ENCODE measurements at places on chromosomes 2 and 18.

- DNase-seq = no peak
These were observed 145.0 kb downstream of the TMX3 start for GRCh38 chr18:68569936-68570335.

GRCh38 chr2:3223080-3223923 lies 154.3 kb downstream of the EIPR1 start:
- DNase-seq = no peak

DNA sequence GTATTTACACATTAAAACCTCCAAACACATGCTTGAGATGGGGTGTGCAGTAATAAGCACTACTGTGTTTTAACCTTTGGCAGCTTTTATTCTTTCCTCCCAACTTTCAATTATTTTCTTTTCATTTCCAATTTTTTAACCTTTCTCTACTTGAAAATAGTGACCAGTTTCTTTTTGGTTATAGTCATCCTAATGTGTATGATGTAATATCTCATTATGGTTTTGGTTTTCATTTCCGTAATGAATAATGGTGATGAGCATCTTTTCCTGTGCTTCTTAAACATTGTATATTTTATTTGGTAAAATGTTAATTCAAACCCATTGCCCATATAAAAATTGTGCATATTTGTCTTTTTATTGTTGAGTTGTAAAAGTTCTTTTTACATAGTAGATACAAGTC lies 103.5 kb downstream of the BMPR2 start:
- DNase-seq = no peak

DNA sequence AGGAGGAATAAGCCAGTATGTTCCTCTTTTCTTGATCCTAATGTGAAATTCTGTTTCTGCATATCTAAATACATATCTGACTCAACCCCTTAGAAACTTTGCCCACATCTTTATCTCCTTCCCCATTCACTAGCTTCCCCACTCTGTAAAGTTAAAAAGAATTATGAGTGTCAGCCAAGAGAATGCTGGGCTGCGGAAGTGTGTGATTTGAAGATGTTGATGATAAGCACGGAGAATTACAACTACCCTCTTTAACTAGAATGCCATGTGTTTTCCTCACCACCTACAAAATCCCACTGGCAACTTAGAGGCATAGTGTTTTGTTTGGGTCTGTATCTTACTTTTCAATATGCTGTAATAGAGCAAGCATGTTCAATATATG lies 490.4 kb upstream of the FANCL start:
- no peak for DNase-seq

GRCh38 chr2:11343368-11343649 lies 1.1 kb downstream of the ROCK2 start:
- no peak for DNase-seq

GRCh38 chr18:34749721-34750120 lies 39.6 kb downstream of the DTNA start:
- no peak for DNase-seq

GRCh38 chr2:54658564-54659071 lies 64.8 kb upstream of the EML6 start:
- no peak for DNase-seq

DNA sequence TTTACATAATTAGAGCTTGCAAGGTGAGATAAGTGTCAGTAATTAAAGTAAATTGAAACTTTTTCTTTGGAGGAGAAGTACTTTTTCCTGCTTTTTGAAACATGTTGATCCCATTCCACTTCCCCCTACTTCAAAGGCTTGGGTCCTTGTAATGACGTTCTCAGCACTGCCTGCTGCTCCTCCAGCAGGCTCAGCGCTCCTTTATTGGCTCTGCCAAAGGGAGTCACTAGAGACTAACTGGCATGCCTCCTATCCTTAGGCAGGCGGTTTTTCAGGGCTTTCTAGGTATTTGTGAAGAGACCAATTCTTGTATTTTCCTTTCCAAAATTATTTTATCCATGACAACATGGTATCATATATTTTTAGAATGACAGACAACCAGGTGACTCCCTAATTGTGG lies 43.9 kb upstream of the ACADL start:
- DNase-seq = no peak

GRCh38 chr2:59177748-59178147 lies 936.6 kb upstream of the FANCL start:
- no peak for DNase-seq

- no peak for DNase-seq
These were observed 254.8 kb upstream of the DSEL start for GRCh38 chr18:67771271-67771670.

- DNase-seq = no peak
These were observed 153.8 kb downstream of the PIEZO2 start for GRCh38 chr18:10995550-10995949.

DNA sequence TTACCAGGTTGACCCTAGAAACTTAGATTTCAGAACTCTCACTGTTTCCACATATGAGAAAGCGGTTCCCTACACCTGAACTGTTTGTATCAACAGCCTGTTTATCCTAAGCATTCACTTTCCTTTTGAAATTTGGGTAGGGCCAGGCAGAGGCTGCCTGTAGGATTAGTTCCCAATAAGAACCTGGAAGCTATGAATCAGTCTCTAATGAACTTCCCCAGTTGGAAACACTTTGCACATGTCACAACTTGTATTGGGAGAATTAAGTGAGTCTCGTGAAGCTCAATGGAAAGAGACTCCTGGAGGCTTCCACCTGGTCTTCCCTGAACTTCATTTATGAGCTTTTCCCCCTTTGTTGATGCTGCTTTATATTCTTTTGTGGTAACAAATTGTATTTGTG lies 486.6 kb upstream of the HS6ST1 start:
- DNase-seq = no peak

GRCh38 chr2:99507937-99508818 lies 18.4 kb upstream of the REV1 start:
- no peak for DNase-seq

DNA sequence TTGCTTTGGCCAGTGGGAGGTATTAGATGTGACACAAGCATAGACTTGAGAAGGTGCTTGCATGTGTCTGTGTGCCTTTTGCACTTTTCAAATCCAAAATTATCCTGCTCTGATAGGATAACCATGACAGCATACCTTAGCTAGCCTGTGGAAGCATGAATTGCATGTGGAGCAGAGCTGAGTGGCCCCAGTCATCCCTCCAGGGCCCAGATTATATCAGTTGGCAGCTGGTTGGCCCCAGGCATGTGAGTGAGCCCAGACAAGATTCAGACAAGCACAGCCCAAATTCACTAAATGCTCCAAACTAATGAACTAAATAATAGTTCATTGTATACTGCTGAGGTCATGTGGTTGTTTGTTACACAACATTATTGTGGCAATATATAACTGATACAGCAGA lies 18.8 kb downstream of the TACR1 start:
- no peak for DNase-seq

DNA sequence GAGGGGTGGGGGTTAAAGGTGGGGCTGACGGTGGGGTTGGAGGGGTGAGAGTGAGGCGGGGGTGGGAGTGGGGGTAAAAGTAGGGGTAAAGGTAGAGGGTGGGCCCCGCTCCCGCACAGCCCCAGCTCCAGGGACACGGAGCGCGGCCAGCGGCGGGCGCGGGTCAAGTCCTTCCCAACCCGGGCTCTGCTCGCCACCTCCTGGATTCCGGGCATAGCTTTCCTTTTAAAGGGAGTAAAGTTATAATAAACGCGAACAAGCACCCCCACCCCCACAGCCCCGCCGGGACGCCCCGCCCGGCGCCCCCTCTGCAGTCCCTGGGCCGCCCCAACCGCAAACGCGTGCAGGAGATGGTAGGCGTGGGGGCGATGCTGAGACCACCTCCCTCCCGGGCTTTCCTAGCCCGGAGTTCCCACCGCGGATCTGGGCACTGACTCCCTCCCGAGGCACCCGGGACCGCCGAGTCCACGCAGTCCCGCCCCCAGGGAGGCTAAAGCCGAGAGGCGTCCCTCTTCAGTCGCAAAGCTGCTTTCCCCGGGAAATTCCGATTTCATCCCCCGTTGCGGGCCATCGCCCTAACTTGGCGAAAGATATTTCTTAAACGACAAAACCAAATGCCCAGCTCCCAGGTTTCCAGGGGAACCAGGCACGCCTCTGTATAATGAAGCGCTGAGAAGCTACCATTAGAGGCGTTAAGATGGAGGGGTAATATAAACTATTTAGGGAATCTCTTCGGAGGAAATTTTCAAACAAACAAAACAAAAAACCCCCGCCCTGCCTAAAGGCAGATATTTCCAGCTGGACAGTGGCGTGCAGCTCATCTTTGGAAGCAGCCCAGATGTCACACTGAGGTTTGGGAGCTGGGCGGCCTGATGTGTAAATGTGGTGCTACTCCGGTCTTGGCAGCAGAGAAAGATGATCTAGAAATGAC lies at the start of gene LIMS2:
TSS of gene LIMS2 (minus strand) at position 200 of the 931 bp plus-strand sequence. CDS start 506 bp downstream, outside the sequence.
- DNase-seq = no peak

DNA sequence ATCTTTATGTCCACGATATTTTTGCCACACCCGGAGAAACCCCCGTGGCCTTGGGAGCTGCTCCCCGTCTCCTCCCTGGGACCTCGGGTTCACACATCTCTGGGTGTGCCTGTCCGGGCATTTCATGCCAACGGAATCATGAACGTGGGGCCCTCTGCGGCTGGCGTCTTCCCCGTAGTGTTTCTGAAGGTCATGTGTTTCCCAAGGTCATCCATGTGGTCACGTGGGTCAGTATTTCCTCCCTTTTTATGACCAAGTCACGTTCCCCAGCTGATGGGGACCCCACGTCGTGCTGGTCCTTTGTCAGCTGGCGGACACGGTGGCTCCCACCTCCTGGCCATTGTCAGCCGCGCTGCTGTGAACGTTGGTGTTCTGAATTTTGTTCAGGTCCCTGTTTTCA lies 135.7 kb downstream of the NFATC1 start:
- DNase-seq = peak; percentile 38

DNA sequence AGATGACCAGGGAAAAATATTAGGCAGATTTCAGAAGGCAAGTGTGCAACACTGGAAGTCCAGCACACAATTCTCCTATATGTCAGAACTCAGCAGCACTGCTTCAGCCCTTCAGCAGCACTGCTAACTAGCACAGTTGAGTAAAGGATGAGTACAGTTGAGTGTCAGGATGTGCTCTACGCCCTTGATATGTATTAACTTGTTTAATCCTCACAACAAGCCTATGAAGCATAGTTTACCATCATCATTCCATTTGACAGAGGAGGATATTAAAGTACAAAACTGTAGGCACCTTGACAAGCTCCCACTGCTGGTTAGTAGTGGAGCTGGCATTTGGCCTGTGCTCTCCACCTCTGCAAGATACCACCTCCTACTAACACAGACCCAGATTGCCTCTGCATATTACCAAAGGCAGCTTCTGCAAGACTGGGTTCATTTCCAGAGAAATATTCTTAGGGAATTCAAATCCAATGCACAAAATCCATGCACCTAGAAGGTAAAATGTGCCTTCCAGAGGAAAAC lies 230.8 kb downstream of the ANAPC1 start:
- no peak for DNase-seq

- no peak for DNase-seq
These were observed 1111.1 kb upstream of the KLHL29 start for GRCh38 chr2:22273853-22274252.

GRCh38 chr2:24237313-24237712 lies 62.5 kb downstream of the FAM228A start:
- DNase-seq = no peak

- DNase-seq = no peak
These were observed 15.4 kb upstream of the DYNC1I2 start for GRCh38 chr2:171671867-171672266.

- no peak for DNase-seq
These were observed 332.8 kb upstream of the MAP2 start for GRCh38 chr2:209091056-209091455.

GRCh38 chr2:232872826-232873225 lies 2.8 kb downstream of the SNORC start:
- no peak for DNase-seq

DNA sequence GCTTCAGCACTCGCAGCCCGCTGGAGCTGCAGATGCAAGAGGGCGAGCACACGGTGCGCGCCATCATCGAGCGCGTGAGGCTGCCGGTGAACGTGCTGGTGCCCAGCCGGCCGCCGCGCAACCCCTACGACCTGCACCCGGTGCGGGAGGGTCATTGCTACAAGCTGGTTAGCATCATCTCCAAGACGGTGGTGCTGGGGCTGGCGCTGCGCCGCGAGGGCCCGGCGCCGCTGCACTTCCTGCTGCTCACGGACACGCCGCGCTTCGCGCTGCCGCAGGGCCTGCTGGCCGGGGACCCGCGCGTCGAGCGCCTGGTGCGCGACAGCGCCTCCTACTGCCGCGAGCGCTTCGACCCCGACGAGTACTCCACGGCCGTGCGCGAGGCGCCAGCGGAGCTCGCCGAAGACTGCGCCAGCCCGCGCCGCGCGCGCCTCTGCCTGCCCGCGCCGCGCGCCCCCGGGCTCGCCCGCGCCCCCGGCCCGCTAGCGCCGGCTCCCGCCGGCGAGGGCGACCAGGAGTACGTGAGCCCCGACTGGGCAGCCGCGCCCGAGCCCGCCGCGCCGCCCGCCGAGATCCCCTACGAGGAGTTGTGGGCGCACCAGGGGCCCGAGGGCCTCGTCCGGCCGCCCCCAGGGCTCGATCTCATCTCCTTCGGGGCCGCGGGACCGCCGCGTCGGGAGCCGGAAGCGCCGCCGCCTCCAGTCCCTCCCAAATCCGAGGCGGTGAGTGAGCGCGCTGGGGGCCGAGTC lies 11.8 kb downstream of the GAREM2 start:
- no peak for DNase-seq

- DNase-seq = no peak
These were observed 262.6 kb upstream of the DDX18 start for GRCh38 chr2:117551858-117552257.

GRCh38 chr18:55375930-55376329 lies 212.1 kb downstream of the TCF4 start:
- DNase-seq = no peak

DNA sequence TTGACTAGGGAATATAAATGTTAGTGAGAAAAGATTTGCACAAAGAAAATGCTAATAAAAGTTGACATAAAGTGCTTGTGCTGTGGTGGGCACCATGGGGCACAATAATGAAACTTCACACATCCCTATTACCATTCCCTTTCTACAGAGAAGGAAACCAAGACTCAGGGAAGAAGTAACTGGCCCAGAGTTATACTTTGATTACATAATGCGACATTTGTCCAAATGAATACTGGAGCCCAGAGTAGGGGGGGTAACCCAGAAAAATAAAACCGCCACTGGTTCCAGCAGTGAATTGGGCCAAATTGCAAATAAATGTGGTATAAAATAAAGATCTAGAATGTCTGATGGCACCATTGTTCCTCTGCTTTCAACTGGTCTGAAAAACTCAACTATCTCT lies 106.1 kb upstream of the PPP1CB start:
- no peak for DNase-seq

DNA sequence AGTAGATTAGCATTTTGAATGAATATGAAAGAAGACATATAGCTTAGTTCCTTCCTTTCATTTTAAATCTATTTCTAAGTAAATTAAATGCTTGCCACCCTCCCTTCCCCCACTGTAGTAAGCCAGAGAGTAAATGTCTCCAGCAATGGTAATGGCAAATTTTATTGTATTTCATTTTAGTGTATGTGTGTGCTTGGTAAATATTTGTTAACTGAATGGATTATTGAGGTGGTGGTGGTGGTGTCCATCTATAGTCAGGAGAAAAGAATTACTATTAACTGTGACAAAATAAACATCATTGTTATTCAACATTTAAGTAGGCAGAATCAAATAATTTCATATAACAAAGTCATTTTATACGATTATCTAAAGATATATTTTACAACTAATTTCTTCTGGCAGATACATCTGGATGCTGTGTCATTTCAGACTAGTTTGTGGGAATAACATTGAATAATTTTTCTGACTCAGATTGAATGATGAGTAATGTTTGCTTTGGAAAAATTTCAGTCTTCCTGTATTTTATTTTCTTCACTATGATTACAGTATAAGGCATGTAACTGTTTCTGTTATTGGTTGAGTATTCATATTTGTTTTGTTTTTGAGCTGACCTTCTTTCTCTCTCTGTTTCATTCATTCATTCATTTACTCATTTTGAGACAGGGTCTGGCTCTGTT lies 18.3 kb downstream of the ASXL3 start:
- no peak for DNase-seq
